Left lung (tissue), 14 donors: ENCODE measurements at places on chromosomes 6 and 20. TPM values are rescaled to one million over a fixed set of nuclear protein-coding genes. Genes with fewer than 3 reads are reported as not detected.

- DNase-seq, result no peak
Observed at GRCh38 chr6:106557837-106558236, 71.5 kb downstream of the RTN4IP1 start.

- peak; percentile 18 for DNase-seq
Observed at GRCh38 chr6:165674155-165675029, 11.4 kb upstream of the PDE10A start.

The C6orf58 gene
- 0.73 TPM for polyA plus RNA-seq

- no peak for DNase-seq
Observed at GRCh38 chr20:1528811-1529210, 28.7 kb downstream of the SIRPD start.

DNA sequence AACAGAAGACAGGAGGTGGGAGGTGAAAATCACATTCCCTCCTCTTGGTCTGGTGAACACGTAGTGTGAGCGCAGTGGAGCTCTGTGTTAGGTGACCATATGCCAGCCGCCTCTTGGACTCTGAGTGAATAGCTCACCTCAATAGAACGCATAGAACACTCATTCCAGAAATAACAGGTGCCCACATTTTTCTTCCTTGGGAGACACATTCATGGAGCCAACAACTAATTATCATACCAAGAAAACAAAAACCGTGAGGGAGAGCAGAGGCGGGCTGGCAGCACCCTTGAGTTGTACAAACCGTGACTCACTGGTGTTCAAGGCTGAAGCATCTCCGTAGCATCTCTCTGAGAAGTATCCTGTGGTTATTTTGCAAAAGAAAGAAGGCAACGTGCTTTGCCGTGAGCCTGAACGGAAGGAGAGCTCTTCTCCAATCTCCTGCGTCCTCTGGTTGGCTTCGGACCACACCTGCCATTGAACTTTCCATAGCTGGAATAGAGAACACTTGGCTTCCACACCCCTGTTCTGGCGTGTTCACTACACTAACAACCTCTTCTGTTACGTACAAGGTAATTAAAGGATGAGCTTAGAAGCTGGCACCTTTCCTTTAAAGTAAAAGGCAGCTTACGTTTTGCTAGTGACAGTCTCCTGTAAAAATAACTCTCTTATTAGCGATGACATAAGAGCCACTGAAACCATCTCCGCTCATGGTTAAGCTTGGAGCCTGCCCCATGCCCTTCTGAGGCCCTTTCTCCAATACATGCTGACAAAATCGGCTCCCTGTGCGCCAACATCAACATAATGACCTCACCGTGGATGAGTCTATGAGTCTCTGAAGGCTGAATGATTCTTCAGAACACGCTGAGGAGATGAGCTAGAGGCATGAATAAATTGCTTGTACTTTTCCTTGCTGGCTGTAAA is 30.2 kb upstream of the SGK1 start:
- no peak for DNase-seq
